ENCODE measurements at places on chromosomes 6 and 20.
A peak's percentile ranks its signal among the peaks of the same experiment; 100 is the strongest.

GRCh38 chr20:2778602-2779321 is 21.7 kb downstream of the CPXM1 start:
- no peak for DNase-seq

GRCh38 chr6:164911873-164912580 is 397.4 kb downstream of the C6orf118 start:
- no peak for DNase-seq

- DNase-seq = peak; percentile 49
Measured at GRCh38 chr20:59007665-59008511, 834 bp upstream of the CTSZ start.

DNA sequence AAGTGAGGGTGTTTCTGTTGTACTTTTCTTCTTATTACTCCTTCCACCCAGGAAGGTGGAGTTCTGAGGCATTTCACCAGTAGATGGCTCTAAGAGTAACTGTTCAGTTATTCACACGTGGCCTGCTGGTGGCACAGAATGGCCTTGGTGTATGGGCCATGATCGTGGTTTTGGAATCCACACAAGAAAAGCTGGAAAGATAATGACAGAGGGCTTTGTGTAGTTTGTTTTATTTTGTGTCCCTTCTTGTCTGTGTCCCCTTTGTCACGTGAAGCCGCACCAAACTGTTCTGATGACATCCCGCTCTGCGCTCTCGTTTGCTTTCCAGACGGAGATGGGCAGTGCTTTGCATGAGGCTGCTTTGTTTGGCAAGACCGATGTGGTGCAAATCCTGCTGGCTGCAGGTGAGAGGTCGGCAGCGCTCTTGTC is 93.4 kb downstream of the ANKS1A start:
- peak; percentile 39 for DNase-seq

GRCh38 chr6:16978686-16979085 is 123.2 kb upstream of the STMND1 start:
- no peak for DNase-seq

DNA sequence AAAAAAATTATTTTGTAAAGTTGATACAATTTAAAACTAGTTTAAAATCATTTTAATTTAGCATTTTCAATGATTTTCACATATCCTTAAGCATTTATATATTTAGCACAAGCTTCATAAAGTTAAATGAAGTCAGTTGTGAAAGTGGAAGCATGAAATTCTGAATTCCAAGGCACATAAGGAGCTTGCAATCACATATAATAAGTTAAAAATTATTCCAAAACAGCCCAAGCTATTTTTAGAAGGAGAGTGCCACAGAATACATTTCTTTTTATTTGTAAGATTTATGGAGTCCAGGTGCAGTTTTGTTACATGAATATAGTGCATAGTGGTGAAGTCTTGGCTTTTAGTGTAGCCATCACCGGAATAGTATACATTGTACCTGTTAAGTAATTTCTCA is 3.2 kb upstream of the LGSN start:
- no peak for DNase-seq

GRCh38 chr20:41135187-41135887 is 2.0 kb upstream of the PLCG1 start:
- peak; percentile 61 for DNase-seq

- no peak for DNase-seq
Measured at GRCh38 chr6:84243240-84243639, 15.8 kb upstream of the CEP162 start.

DNA sequence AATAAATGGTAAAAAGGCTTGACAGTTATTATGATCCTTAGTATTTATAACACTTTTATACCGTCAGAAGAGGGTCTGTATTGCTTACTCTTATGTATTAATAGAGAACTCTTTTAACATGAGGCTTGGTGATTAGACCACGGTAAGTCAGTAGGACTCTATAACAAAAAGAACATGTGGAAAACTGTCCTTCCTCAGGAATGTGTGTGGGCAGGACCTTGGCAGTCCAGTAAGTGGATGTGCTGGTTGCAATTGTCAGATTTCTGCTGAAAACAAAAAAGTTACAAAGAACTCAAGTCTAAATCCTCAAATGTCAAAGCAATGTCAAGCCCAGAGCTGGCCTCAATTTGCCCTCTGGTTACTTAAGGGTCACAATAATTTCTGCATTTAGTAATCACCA is 81.1 kb downstream of the PLCG1 start:
- DNase-seq = no peak

- no peak for DNase-seq
Measured at GRCh38 chr6:53506872-53507271, 38.0 kb downstream of the GCLC start.

DNA sequence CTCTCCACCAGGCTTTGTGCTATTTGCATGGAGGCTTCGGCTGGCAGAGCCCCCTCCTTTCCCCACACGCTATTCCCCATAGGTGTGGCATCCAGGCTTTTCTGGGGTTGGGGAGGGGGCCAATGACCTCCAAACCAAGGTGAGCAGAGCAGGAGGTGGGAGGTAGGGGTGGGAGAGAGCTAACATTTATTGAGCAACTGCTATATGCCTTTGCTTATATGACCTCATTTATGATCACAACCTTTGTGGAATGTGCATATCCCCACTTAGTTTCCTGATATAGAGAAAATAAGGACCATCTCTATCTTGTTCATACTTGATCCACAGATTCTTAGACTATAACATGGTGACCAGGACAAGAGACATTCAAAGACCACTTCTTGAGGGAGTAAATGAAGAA is 17.8 kb upstream of the SLC22A7 start:
- no peak for DNase-seq

GRCh38 chr20:5492937-5493336 is 176.2 kb upstream of the PROKR2 start:
- DNase-seq = no peak

- DNase-seq = no peak
Measured at GRCh38 chr20:49914310-49915117, 815 bp downstream of the SPATA2 start.

DNA sequence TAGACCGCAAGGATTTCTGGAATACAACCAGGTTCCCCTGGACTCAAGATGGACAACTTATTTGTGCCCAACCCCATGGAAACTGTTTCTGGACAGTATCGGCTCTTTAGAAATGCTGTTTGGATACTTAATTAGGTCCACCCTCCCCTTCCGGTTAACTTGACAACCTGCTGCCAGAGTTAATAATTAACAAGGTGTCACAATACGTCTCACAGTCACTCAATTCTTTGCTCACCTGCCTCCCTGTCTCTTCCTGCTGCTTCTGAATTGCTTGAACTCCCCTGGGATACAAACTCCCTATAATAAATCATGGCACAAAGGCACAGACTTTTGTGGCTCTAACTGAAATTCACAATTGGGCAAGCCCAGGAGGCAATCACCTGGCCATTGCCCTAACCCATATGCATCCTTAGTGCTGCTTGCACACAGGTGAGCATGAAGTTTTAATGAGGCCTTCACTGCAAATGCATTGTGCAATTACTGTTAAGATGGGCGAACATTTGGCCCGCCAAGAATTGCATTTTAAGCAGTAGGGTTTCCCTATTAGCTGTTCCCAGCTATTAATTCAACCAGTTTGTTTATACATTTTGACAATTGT is 504.4 kb upstream of the NOX3 start:
- DNase-seq = no peak

DNA sequence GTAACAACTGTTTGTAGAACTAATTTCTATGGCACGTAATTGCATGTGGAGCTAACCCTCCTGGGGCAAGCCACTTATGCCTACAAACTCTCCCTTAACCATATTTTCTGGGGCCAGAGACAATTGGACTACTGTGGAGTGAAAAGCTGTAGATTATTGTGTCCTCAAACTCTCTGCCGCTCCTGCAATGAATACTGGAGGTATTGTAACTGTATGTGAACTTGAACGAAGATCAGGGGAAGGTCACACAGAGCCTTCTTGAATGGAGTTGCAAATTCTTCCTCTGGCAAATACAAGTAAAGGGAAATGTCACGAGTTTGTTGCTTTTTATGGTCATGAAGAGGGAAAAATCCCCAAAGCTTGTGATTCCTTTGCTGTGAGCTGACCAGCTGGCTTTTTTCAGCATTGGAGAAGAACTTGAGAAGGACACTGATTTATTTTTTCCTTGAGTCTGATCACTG is 18.2 kb downstream of the AKAP12 start:
- peak; percentile 67 for DNase-seq

DNA sequence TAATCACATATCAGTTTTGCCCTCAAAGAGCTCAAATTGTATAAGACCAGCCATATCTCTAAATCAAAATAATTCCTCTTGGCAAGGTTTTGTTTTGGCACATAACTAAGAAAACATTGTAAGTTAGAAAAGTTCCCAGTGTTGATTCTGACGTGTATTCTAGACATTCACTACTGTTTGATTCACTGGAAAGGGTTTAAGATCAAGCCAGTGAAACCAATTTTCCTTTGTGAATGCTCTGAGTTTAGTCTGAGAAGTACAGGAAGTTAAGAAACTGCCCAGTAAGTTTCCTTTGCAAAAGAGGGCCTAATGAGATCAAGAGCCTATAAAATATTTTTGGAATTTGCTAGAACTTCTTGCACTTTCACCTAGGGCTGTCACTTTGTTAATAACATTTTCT is 143.0 kb downstream of the FNDC1 start:
- DNase-seq = no peak

DNA sequence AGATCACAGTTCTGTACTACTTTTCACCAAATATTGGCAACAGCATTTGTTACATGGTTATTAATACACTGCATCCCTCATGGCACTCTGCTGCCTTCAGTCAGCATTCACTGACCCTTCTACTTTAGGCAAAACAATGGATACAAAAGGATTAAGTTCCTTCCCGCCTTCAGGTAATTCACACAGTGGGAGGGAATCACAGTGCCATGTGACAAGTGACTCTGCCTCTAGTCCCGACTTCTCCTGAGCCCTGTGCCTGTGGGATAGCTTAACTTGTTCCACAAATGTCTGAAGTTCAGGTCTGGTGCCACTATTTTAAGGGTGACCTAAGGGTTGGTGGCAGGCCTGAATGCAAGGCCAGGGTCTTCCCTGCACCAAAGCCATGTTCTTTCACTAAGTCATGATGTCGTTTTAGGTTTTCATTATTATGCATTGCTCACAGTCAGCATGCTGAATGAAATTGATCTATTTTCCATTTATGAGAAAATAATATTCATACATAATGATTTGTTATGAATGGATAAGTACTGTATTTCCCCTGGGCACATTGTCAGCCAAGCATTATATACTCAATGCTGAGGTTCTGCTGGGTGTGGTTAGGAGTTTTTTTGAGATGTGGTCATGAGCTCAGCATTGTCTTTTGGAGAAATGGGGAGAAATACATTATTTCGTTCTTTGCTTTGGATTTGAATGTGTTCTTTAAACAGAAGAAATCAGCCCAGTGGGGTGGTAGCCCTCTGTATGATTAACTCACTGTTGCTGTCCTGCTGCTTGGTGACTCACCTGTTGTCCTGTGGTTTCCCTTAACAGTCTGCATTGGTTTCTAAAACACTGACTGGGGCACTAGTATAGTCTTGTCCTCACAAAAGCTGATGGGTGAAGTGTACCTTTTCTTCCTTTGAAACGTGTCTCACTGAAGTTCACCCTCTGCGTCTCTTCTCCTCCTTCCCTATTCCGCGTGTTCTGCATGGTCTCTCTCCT is 66.4 kb downstream of the AFDN start:
- no peak for DNase-seq

GRCh38 chr20:13285408-13285807 is 64.3 kb downstream of the ISM1 start:
- DNase-seq = no peak

GRCh38 chr6:127893541-127893940 is 7.3 kb downstream of the THEMIS start:
- no peak for DNase-seq

- DNase-seq = no peak
Measured at GRCh38 chr6:83071023-83071422, 3.6 kb downstream of the DOP1A start.

DNA sequence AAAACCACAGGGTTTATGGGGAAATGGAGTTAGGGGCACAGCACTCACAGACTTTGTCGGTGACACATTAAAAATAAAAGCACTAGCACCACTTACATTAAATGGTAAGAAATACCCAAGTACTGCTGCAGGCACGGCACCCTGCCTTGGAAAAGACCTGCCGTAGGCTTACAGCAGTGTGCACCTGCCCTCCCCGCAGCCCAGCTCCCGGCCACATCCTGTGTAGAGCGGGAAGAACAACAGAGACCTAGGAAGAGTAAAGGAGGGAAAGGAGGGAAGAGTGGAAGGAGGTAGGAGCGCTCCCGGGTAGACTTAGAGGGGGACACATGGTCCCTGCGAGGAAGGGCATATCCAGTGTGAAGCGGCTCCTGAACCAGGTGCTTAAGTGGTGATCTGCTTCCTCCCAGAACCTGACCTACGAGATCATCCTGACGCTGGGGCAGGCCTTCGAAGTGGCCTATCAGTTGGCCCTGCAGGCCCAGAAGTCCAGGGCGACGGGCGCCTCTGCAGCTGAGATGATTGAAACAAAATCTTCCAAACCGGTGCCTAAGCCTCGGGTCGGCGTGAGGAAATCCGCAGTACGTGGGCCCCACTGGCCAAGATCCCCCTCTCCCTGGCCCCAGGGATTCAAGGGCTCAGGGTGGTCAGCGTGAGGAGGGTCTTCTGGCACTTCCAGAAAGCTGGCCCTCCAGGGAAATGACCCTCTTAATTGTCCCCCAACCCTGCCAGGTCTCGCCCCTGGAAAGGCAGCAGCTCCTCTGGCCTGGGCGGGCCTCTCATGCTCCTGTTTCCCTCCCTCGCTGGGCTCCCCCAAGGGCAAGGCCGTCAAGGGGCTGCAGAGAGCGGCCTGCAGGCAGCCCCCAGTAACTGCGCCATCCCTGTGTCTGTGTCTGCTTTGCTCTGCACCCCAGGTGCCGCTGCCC is 55.5 kb downstream of the TCP11 start:
- no peak for DNase-seq

GRCh38 chr6:159532155-159532554 is 160.9 kb downstream of the SOD2 start:
- DNase-seq = no peak

DNA sequence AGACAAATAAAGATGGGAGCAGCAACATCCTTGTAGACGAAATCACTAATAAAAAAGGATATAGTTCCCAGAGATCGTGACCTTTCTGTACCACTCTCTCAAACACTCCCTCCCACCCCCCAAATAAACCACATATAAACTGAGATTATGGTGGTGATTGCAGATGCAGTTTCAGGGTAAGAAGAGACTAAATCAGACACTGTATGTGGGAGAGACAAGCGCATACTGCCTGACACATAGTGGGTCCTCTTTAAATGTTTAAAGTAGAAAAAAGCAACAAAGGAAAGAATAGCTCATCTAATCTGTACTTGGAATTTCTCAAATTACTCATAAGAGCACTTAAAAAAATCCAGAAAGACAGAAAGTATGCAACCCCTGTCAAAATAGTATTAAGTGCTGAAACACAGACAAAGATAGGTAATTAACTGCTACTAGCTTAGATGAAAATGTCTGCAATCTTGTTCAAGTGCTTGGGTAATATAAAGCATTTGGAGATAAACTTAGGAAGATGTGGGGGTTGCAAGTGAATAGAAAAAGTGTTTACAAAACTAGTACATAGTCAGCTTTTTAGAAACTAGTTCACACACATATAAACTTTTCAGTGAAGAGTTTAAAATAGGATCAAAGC is 151.6 kb downstream of the BACH2 start:
- no peak for DNase-seq

- DNase-seq = no peak
Measured at GRCh38 chr6:41573276-41573675, 27.1 kb downstream of the FOXP4 start.

GRCh38 chr6:113287396-113287795 is 569.7 kb upstream of the MARCKS start:
- DNase-seq = no peak
